ENCODE measurements at places on chromosomes 13 and 19.

GRCh38 chr19:28023064-28023463, 1189.9 kb downstream of the UQCRFS1 start:
- no peak for DNase-seq

- no peak for DNase-seq
Observed at GRCh38 chr19:54731191-54731590, 6.9 kb downstream of the KIR3DL3 start.

DNA sequence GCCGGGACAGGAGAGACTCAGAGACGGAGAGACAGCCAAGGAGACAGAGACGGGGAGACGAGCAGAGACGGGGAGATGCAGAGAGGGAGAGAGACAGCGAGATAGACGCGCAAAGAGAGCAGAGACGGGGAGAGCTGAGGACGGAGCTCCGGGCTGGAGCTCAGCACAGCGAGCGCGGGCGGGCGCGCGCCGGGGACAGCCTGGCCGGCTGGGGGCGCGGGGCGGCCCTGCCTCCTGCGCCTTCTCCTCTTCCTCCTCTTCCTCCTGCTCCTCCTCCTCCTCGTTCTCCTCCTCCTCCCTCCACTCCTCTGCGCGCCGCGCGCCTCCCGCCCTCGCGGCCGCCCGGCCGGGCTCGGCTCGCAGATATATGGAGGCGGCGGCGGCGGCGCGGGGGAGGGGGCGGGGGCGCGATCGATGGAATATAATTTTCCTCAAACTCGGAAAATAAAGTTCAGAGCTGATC, at the start of gene ERFL:
Gene ERFL (minus strand): TSS at position 229 of the 463 bp plus-strand sequence. CDS start 15,530 bp downstream, outside the sequence.
- DNase-seq, result no peak

DNA sequence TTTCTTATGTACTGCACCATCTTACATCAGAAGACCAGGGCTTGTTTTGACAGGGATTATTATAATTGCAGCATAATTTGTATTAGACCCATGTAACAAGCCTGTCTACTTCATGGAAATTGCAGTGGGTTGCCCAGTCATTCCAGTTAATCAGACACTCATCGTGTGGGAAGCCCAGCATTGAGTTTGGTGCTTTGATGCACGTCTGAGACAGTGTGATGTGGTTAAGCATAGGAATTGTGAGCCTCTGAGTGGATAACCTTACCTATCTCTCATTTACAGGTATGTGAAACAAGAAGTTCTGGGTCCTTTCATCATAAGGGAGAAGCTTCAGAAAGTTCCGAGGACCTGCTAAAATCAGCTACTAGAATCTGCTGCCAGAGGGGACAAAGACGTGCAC, 12.8 kb downstream of the RGCC start:
- no peak for DNase-seq

DNA sequence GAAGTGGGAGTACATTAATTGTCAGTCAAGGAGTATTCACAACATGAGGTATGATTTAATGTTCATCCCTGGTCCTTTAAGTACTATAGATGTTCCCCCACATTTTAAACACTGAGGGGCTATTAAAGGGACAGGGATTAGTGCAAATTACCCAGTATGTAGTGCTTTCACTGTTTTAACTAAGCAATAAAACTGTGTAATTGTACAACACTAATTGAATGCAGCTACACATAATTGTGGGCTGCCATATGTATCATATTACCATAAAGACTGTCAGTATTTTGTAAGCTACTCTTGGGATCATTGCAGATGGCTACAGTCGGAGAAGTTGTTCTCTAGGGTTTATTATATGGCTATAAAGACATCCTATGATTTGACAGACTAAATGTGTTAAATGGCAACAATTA, 316.6 kb downstream of the DCLK1 start:
- DNase-seq, result no peak

DNA sequence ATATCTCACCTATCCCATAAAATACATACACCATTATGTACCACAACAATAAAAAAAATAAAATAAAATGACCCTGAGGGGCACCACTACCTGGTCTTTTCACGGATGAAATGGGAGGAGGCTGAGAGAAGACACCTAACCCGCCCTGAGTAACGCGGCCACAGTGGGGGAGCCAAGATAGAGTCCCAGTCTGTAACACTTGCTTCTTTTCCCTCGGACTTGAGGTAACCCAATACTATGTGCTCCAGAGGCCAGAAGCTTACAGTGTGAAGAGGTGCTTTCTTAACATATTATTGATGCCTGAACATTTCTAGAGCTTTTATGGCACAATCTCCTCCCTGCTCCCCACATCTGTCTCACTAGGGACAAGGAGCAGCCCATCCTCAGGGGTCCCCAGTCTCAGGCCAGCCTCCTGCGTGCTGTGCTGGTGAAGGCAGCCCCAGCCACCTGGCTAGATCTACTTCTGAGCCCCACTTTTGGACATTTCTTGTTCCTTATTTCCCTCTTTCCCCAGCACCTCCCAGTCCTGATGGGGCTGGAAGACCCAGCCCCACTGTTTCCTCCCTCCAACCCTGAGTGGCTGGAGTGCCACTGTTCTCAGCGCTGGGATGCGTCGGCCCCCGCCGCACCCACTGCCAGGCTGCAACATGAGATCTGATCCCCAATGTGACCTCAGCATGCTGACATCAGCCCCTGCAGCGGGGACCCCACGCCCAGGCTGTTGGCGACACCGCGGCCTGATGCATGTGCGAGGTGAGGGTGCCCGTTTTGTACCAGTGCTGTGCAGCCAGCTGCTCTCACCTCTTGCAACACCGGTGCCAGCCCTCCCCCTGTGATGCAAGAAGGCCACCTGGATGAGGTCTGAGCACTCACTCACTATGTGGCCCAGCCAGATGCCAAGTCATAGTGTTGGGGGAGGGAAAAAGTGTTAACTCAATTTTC, 143.3 kb downstream of the DCLK1 start:
- no peak for DNase-seq

DNA sequence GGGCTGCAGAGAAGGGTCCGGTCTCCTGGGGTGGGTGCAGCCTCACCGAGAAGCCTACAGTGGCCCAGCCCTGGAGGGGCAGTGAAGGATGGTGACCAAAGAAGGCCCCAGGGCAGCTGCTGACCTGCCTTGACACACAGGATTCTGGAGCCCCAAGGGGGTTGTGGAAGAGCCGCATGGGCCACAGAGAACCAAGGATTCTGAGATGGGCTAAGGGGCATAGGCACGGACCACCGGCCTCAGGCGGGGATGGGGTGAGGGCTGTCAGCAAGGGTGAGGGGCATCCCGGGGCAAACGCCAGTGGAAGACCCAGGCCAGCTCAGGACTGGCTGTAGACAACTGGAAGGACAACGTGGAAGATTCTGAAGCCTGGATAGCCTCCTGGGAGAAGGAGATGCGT, 151.6 kb downstream of the TEX29 start:
- no peak for DNase-seq

- no peak for DNase-seq
Observed at GRCh38 chr13:34681405-34681955, 260.6 kb upstream of the NBEA start.

DNA sequence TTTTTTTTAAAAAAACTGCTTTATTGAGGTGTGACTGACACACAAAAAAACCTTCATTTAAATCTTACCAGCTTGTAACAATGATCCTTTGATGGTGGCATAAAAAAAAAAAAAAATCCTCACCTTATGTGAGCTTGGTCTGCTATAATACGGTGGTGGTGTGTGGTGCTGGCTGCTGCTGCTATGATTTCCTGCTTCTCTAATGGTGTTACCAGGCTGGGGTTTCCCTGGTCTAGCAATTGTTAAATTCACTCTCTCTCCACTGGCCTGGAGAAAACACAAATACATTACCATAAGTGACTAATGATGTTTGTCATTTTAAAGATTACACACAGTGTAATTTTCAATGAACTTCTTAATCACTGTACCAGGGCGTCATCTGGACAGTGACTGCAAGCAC, 60.6 kb downstream of the LNX2 start:
- no peak for DNase-seq

- DNase-seq, result no peak
Observed at GRCh38 chr19:4909156-4909896, at the start of gene UHRF1. TSS of gene UHRF1 (plus strand) at chr19:4909501. CDS start at chr19:4910886, 1,385 bp downstream.

DNA sequence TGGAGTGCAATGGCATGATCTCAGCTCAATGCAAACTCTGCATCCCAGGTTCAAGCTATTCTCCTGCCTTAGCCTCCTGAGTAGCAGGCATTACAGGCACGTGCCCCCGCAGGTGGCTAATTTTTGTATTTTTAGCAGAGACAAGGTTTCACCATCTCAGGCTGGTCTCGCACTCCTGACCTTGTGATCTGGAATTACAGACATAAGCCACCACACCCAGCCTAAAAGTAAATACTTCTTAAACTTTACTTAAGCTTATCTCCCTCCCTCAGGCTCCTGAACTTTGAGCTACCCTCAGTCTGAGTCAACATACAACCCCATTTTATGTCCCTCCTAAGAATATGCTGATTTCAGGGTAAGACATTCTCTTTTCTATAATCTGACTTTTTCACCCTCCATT, 66.1 kb downstream of the ZNF486 start:
- no peak for DNase-seq

DNA sequence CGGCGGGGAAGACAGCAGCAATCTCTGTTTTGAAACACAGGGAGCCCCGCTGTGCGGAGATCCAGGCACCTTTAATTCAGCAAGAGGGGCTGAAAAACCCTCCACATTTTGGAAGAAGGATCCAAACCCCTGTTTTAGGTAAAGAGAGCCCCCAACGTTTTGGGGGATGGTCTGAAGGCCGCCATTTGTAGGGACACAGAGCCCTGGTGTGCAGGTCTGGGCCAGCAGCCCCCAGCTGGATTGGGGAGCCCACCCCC, 3.5 kb upstream of the HOOK2 start:
- DNase-seq, result no peak

DNA sequence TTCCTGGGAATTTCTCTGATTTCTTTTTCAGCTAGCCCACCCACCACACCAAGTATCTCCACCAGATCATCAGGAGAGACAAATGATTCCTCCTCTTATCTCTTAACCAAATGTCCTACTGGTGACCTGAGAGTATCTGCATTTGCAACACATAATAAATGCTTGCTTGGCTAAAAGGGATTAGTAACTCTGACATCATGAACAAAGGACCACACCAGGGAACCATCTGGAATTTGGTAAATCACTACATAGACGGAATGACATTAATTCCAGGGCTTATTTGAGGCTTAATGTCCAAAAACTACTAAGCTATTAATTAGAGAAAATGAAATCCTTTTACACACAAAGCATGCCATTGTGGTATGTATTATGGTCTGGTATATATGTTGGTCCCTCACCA, 139.0 kb downstream of the RAP2A start:
- DNase-seq, result peak; percentile 43

DNA sequence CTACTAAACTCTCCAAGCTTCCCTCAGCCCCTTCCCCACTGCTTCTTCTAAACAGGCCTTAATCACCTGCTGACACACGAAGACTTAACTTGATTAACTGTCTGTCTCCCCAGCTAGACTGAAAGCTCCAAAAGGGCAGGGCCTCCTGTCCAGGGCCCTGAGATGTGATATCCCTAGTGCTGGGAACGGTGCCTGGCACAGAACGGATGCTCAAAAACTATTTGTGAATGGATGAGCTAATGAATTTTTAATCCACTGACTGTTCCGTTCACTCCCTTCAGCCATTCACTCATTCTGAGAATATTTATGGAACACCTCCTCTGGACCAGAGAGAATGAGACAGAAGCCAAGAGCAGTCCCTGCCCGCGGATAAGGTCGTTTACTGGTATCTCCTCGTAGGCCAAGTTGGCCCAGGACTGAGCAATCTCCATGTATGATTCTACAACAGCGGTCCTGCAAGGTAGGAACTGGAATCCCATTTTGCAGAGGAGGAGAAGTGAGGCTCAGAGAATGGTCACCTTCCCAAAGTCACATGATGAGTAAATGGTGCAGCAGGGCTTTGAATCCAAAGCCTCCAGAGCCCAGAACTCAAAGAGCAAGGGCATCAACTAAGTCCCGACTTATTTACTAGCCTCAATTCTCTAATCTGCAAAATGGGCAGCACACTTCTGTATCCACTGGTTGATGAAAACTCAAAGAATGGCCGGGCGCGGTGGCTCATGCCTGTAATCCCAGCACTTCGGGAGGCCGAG, 3.4 kb downstream of the DMWD start:
- no peak for DNase-seq

GRCh38 chr13:112245989-112246388, 130.2 kb upstream of the SPACA7 start:
- DNase-seq, result no peak

- peak; percentile 88 for DNase-seq
Observed at GRCh38 chr19:2474232-2475017, 1.5 kb upstream of the GADD45B start.

- no peak for DNase-seq
Observed at GRCh38 chr19:30719189-30719998, 347.2 kb downstream of the ZNF536 start.

GRCh38 chr19:55685776-55686175, 10.8 kb downstream of the EPN1 start:
- DNase-seq, result no peak

GRCh38 chr13:102972191-102972590, 94.0 kb downstream of the SLC10A2 start:
- DNase-seq, result no peak

DNA sequence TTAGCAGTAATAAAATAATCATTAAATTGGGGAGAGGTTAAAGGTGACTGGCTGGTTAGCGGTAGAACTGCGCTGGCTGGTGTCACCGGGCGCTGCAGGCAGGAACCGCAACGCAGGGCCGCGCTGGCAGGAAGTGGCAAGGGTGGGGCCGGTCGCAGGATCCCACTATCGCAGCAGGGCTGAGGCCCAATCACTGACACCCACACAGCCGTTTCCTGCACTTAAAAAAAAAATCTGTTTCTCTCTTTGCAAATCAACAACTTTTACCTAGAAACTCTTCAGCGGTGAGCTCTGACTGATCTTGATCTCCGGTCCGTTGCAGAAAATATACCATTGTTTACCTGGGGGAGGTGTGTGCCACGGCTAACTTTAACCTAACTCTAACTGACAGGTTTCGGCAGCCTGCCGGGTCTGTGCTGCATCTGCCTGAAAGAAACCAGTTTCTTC, 46.9 kb downstream of the KLF2 start:
- DNase-seq, result no peak

DNA sequence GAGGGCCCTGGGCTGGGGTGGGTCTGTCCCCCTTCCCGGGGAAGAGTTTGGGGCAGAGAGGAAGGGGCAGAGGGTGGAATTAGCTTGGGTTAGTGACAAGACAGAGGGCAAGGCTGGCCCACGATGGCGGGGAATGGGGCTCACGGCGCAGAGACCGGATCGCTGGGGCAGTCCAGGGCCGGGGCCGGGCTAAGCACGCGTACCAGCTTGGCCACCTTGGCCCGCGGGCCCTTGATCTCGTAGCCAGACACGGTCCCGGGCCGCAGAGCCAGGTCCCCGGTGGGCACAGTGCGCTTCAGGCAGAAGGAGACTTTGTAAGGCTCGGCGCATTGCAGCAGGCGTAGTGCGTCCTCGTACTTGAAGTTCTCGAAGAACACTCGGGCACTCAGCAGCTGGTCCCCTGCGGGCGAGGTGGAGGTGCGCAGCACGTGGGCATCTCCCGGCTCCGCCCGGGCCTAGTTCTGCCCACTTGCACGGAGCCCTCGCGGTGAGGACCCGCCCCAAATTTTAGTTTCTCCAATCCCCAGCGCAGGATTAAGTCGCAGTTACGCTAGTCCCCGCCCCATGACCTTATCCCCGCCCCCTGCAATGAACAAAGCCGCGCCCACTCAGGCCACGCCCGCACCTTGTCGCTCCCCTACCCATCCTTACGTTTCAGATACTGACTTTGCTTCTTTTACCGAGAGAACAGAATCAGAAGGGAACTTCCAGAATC, 8.6 kb upstream of the HIPK4 start:
- peak; percentile 58 for DNase-seq

GRCh38 chr19:55476100-55476775, at the start of gene ZNF628:
TSS of gene ZNF628 (plus strand) at chr19:55476617. CDS start at chr19:55479911, 3,294 bp downstream.
- peak; percentile 97 for DNase-seq

- no peak for DNase-seq
Observed at GRCh38 chr13:72145383-72145782, 278.4 kb upstream of the DACH1 start.

GRCh38 chr19:52961981-52962380, 700 bp downstream of the ZNF816 start:
- no peak for DNase-seq
